ENCODE measurements at places on chromosomes 5 and 9.
A peak's percentile ranks its signal among the peaks of the same experiment; 100 is the strongest.

DNA sequence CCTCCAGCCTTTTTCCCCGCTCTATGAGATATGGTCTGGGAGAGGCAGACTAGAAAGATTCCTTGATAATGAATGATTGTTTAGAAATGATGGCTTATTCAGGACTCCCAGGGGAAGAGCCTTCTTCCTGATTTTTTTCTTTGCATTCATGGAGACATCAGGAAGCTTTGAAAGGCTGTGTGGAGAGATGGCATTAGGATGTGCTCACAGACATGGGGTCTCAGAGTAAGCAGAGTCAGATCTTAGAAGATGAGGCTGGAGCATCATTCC, 37.1 kb downstream of the PPARGC1B start:
- DNase-seq, result no peak

DNA sequence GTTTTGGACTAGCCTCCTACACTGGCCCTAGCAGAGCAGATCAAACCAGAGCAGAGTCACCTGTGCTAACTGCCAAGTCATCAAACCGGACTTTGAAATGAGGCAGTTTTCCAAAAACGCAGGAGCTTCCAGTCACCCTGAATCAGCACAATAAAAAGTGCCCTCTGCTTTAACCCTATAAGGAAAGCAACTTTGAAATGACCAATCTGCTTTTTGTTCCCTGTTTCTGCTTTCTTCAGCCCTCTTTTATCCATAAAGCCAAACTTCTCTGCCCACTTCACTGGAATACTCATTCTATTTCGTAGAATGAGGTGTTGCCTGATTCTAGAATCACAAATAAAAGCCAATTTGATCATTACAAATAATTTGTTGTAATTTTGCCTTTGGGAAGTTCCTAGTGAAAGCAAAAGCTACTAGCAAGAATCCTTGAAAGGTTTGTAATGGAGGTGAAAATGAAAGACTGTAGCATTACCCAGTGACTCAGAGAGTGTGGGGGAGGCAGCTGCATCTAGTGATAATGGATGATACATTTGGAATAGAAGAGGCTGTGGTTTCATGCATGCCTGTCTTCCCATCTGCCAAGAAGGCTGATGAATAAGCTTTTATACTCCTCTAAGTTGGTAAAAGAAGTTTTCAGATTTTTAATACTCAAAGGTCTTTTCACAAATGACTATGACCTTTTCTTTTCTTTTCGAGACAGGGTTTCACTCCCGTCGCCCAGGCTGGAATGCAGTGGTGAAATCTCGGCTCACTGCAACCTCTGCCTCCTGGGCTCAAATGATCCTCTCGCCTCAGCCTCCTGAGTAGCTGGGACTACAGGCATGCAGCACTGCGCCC, 14.9 kb downstream of the SPAAR start:
- DNase-seq, result peak; percentile 72

DNA sequence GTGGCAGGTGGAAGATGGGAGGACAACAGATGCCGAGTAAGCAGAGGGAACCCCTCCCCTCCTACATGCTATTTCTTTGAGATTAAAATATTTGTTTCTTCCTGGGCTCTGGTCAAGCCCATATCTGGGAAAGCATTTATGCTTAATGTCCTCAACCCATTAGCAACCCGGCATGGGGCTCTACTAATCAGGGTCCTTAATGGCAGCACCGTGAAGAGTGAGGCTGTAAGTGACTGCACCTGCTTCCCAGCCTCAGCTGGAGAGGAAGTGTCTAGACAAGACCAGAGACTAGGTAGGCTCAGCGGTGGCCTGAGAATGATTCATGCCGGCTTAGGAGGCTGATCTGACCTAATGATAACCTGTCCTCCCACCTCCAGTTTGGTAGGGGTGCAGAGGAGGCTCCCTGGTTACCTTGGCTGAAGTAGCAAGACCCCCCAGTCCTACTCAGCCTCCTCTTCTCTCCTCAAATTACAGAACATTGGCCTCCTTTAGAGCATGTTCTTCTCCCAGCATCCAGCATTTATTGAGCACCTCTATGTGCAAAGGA, 61.3 kb upstream of the HSPA9 start:
- no peak for DNase-seq

GRCh38 chr5:154521756-154522155, 43.7 kb upstream of the HAND1 start:
- DNase-seq, result no peak

GRCh38 chr5:169757016-169757415, 119.9 kb downstream of the DOCK2 start:
- DNase-seq, result no peak

DNA sequence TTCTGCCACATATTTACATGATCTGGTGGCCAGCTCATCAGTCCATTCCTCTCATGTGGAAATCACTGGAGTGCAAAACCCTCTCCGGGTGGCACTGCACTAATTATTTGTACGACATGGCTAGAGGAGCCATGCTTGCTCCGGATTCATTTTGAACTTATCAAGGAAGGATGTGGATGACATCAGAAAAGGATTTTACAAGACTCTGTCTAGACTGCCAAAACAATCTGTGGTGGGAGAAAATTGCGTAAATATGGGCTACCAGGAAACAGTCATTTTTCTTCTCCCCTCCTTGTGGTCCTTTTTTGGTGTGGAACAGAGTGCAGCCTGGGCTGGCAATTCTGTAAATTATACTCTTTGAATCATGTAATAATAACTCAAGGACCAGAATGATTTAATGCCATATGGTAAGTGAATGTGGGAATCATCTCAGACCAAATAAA, 123.4 kb upstream of the IFNE start:
- DNase-seq, result no peak

DNA sequence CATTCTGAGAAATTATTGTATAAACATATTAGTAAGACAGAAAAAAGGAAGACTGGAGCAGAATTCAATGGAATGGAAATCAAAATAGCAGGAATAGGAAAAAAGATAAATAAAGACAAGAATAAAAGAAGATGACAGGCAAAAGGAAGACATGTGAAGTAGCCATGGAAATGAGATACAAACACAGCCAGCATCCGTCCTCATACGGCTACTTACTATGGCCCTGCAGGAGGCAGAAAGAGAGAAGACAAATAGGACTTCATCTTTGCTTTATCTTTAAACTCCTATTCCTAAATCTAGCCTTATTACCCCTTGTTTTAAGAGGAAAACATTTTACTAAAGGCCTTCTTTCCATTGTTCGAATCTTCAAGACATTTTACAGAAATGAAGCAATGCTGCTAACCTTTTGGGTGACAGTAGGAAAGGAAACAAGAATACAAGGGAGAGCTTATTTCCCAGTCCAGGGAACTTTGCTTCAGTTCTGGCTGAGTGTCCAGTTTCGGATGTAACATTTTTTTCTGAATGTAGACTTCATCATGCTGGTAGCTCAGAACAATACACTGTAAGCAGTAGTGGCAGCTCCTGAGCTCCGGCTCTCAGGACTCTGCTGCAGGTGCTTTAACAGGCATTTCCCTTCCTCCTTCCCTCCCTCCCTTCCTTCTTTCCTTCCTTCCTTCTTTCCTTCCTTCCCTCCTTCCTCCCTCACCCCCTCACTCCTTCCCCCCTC, 106.4 kb upstream of the SLC12A2 start:
- no peak for DNase-seq

- no peak for DNase-seq
Observed at GRCh38 chr5:43569236-43569746, 12.4 kb upstream of the PAIP1 start.

DNA sequence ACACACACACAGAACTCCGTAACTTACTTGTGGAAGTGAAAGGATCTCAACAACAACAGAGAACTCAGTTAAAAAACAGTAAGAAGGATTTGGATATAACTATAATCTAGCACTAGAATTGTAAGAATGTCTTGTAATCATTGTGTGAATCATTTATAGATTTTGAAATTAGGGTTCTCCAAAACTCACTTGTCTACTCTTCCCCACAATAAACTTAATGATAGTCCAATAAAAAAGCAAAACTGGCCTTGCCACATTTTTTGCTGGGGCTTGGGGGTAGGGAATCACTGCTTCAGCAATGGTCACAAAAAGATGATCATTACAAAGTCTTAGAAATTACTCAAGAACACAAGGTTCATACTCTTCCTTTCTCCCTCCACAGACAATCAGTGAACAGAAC, 8.8 kb downstream of the TBCA start:
- no peak for DNase-seq

DNA sequence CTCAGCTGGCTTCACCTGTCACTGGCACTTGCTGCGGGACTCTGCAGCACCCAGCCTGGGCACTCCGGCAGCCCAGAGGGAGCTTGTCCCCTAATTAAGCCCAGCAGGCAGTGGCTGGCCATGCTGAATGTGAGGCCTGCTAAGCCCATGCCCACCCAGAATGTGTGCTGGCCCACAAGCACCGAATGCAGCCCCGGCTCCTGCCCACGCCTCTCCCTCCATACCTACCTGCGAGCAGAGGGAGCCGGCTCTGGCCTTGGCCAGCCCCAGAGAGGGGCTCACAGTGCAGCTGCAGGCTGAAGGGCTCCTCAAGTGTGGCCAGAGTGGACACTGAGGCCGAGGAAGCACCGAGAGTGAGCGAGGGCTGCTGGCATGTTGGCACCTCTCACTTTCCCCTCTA, 32.4 kb upstream of the SUB1 start:
- no peak for DNase-seq

DNA sequence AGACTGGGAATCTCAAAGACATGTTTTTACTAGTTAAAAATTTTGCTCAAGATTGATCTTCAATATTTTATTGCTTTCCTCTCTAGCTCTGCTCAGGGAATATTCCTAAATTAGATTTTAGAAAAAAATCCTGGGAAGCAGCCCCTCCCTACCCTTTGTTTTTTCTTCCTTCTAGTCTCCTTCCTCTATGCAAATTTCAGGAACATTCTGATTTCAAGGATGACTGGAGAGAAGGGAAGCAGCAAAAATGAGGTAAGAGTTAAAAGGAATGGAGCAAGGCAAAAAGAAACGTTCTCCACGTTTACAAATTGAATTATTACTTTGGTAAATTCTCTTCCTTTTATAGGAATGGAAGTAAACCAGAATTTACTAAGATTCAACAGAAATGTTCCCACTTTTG, 493.4 kb upstream of the TUSC1 start:
- DNase-seq, result no peak

- DNase-seq, result peak; percentile 76
Observed at GRCh38 chr9:136978073-136978864, 965 bp downstream of the PTGDS start.
